ENCODE measurements at places on chromosomes 12 and 14.

DNA sequence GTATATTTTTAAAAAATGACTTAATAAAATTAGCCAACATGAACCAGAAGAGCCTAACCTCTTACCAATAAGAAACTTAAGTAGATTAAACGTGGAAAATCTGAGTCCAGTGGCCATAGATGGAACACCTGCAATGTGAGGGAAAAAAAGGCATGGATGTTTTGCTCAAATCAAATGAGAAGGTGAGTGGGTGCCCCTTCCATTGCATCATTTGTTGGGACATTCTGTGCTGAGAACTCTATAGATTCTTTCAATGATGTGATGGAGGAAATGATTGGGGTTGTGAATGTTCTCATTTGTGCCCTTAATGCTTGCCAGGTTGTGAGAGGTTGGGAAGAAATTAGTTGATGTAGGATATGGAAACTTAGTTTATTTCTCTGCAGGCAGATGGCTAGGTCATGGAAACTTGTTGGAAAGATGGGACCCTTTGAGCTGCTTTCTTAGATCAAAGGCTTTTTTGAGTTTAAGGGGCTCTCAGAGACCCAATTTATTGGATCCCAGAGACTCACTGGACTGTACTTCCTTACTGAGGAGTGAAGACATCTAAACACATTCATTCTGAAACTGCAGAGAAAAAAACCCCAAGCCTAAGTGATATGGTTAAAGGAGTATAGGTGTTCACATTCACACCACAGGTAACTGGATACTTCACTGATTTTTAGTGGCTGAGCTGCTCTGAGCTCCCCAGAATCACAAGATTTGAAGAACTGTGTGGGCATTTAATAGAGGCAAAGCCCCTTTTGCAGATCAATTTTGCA lies 95.9 kb downstream of the DACT1 start:
- no peak for DNase-seq

DNA sequence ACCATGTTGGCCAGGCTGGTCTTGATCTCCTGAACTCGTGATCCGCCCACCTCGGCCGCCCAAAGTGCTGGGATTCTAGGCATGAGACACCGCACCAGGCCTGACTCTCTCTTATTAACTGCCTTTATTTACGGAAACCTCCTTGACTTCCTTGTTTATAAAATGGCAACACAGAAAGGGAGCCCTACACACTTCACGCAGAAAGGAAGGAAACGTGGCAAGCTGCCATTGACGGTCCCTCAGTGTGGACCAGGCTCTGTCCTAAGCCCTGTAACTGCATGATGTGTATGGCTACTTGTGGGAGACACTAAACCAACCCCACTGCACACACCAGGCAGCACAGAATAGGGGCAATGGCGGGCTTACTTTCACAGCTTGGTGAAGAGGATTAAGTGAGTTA lies 11.7 kb downstream of the CINP start:
- DNase-seq = no peak

DNA sequence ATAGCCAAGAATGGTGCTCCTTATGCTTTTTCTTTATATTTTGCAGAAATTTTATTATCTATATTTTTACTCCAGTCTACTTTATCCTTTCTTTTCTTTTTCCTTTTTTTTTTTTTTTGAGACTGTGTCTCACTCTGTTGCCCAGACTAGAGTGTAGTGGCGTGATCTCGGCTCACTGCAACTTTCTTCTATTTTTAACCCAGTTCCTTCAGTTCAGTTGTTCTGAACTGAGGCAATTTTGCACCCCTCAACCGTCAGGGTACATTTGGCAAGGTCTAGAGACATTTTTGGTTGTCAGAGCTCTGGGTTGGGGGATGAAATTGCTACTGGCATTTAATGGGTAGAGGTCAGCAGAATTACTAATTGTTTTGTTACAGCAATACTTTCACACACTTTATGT lies 75.7 kb downstream of the DIP2B start:
- no peak for DNase-seq

DNA sequence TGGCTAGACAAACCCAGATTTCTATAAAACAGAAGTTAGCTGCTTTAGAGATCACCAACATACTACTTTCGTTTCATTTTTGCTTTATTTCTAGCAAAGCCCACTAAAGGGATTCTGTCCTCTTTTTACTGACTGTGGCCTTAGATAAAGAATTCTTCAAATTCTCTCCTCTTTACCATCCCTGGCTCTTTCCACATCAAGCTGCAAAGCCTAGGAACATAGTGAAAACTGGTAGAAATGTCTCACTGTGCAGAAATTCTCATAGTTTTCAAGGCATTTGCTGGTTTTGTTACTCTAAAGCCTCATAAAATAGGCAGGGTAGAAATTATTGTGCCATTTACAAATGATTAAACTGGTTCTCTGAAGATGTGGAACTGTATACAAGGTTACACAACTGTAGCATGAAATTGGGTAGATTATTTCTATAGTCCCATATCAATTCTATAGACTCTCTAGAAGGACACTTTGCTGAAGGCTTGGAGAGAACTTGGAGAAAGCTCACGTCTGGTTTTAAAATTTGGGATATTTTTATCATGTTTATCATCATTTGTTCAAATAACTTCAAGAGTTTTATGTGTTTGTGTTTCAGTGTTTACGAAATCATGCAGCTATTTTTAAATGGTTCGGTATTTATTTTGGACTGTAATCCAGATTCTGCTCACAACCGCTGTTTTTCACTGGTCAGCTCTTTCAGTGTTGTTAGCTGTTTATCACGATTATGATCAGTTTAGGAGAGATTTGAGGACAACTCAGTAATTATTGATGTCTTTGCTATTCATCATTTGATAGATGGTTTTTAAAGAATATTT lies 36.7 kb upstream of the CSRP2 start:
- peak; percentile 28 for DNase-seq

DNA sequence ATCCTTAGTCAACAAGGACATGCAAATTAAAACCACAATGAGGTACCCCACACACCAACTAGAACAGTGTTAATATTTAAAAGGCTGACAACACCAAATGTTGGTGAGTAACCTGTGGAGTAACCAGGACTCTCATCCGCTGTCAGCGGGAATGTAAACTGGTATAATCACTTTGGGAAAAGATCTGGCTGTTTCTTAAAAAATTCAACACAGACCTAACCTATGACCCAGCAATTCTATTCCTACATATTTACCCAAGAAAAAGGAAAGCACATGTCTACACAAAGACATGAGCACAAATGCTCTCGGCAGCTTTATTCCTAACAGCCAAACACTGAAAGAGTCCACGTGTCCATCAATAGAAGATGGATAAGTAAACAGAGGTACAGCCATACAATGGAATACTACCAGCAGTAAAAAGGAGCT lies 26.6 kb downstream of the NRDE2 start:
- no peak for DNase-seq

- DNase-seq = peak; percentile 89
Measured at GRCh38 chr12:122517877-122518276, 8.9 kb downstream of the RSRC2 start.

- DNase-seq = no peak
Measured at GRCh38 chr14:31881531-31882310, 195.4 kb upstream of the ARHGAP5 start.

DNA sequence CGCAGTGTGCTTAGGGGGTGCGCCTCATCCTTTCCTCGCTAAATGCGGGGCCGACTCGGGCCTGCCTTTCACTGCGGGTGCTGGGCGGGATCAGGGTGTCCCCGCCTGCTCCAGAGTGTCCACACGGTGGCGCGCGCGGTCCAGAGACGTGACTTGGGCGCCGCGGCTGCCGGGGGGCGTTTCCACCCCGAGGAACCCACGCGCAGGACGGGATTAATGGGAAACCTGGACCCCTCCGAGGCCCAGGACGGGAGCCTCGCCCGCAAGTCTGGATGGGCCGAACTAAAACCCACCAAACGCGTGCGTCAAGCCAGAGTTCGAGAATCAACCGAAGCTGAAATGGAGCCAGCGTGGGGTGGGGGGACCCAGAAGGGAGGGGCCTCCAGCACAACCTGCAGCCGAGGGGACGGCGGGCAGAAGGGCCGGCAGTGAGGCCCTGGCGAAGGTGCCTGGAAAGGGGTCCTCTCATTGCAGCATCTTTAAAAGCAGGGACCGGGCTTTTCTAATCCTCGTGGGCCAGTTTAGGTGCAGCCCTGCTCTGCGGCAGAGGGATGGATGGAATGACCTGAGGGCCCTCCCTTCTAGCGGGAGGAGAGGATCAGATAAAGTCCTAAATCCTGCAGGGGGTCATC lies 93.3 kb downstream of the NINJ2 start:
- DNase-seq = peak; percentile 69

GRCh38 chr12:45254254-45254653 lies 38.4 kb downstream of the ANO6 start:
- no peak for DNase-seq

GRCh38 chr14:77912754-77913556 lies 113.0 kb downstream of the ADCK1 start:
- no peak for DNase-seq

GRCh38 chr12:11771895-11772502 lies 122.5 kb downstream of the ETV6 start:
- DNase-seq = no peak

GRCh38 chr14:76235628-76236027 lies 83.9 kb downstream of the GPATCH2L start:
- no peak for DNase-seq

DNA sequence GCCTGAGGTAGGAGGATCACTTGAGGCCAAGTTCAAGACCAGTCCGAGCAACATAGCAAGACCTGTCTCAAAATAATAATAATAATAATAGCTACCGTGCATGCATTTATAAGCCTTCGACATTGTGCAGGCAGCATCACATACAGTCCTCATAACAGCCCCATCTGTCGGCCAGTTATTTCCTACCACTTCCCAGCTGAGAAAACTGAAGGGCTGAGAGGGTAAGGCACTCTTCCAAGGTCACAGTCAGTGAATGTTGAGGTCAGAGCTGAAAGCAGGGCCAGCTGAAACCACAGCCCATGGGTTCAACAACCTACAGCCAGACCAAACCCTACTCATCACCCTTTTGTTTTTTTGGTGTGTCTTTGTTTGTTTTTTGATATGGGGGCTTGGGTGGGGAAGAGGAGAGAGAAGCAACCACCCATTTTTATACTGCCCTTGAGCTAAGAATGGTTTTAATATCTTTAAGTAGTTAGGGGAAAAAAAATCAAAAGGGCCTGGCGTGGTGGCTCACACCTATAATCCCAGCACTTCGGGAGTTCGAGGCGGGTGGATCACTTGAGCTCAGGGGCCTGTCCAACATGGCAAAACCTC lies 16.8 kb upstream of the ITPK1 start:
- peak; percentile 35 for DNase-seq

- DNase-seq = no peak
Measured at GRCh38 chr12:45994736-45995135, 4.4 kb upstream of the SCAF11 start.

DNA sequence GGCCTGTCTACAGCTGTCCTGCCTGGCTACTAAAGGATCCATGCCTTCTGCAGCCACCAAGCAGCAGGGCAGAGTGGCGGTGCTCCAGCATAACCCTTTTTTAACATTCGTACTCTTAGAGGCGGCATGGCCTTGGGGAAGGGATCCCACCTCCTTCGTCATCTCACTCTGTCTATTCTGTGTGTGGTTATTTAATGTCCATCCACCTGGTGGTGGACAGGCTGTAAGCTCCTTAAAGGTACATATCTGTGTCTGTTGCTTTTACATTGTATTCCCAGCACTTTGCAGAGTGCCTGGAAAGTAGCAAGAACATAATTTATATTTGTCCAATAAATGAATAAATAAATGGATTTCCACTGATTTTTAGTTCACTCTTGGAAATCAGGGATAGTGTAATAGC lies 15.7 kb upstream of the ACOT1 start:
- no peak for DNase-seq

DNA sequence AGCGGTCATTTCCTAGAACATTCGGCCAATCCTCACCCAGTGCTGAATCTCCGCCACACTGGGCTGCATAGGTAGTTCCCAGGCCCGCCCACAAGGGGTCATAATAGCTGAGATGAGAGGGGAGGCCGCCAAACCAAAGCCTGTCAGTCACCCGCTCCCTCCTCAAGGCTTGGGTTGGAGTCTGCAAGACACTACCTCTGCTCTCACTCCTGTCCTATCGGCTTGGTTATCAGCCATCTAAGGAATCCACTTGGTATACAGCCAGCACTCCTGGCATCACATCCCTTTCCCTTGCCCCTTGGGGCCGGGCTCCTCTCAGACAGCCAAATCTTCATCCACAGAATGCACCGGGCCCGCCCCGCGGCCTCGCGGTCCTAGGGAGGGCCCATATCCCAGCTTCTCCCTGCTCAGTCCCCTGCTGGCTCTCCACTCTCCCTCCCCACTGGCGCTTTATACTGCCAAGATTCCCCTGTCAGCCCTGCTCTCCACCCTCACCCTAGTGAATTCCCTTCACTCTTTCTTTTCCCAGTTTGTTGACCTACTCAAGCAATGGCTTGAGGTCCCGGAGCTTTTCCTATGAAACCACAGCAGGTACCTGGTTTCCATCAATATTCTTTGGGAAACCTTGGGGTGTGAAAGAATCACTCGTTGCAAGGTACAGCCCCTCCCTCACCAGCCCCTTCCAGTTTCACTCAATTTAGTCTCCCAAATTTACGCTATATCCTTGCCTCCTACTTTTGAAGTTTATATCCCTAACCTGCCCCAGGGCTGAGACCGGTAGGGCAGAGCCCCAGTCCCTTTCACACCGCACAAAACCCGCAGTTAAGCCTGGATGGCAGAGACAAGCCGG lies 1.4 kb downstream of the IFFO1 start:
- peak; percentile 67 for DNase-seq

DNA sequence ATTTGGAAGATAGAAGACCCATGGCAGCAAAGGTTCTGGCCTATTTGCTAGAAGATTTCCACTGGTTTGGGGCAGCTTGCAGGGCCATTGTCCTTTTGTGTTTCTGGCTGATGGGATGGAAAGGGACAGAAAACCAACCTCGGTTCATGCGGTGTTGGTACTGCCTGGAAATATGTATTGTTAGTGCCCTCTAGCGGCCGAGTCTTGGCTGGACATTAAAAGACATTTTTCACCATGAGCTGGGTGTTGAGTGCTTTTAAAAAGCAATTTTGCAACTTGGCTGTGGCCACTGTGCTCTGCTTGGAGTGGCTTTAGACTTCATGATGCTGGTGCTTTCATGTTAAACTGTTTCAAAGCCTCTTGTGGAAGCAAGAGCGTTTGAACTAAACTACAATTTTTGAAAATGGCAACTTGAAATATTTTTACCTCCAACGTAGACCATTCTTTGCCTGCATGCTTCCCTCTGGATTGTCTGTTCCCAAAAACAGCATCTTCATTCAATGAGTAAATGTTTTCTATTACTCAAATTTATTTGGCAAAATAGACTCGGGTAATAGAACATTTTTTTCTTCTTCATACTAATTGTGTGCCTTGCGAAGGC lies 102.7 kb upstream of the TBX5 start:
- peak; percentile 49 for DNase-seq

DNA sequence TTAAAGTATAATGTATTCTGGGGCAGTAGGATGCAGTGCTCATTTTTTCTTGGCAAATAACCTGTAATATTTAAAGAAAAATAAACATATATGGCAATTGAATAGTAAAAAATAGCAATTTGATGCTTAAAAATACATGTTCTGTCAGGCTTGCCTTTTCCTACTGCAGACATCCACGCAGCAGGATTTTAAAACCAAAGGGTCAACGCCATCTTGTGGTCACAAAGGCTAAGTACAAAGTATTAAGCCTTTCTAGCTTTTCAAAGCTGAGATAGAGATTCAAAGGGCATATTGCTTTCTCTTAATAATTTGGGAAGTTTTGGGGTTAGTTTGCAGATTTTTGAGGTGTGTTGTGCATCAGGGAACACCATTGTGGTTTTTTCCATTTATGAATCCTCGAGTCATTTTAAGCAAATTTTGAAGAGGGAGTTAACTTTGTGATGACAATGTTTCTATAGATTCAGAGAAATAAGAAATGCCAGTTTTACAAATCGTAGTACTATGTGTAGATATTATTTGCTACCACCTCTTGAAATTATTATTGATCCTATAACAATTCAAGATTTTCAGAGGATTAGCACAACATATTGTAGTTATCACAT lies 4.7 kb upstream of the CCER1 start:
- no peak for DNase-seq

GRCh38 chr14:49463146-49463545 lies 123.0 kb downstream of the RPS29 start:
- DNase-seq = no peak
